Activated CD4-positive, alpha-beta T cell treated with anti-CD3 and anti-CD28 coated beads, Interleukin-2, amount 50 U/mL, for 24 hours (primary cell): ENCODE measurements at places on chromosomes 2 and 18.

DNA sequence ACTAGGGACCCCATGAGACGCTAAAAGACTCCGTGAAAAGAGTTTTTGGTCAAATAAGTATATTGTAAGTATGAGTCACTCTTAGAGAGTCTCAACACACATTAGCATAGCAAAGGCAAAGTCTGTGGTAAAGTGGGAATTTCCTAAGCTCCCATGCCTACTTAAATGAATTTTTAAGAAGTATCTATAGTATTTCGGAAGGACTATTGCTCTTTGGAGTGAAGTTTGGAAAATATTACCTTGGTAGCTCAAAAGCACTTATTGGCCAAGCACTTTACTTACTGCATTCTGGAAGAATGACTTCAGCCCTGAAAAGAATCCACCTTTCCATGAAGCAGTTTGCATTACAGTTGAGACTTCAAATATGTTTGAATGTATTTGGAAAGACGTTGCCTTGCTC is 57.1 kb downstream of the CAVIN2 start:
- DNase-seq, result no peak

- no peak for DNase-seq
Observed at GRCh38 chr2:64111426-64111825, 32.8 kb downstream of the PELI1 start.

GRCh38 chr2:67158718-67159117 is 238.4 kb upstream of the ETAA1 start:
- DNase-seq, result no peak

DNA sequence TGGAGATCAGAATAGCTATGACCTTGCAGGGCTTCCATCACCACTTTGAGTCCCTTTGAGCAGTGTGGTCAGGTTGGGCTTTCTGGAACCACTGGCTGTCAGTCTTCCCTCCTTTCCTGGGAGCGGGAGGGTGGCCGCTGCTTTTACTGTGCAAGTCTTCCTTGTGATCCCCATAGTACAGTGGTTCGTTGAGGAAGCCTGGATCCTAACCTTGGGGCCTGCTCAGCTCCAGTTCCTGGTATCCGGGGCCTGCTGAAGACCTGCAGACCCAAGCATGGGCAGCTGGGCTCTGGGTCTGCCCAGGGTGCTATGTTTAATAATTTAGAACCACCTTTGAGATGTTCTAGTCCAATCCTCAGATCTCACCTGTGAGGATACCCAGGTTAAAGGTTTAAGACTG is 104.2 kb downstream of the CLIP4 start:
- no peak for DNase-seq

DNA sequence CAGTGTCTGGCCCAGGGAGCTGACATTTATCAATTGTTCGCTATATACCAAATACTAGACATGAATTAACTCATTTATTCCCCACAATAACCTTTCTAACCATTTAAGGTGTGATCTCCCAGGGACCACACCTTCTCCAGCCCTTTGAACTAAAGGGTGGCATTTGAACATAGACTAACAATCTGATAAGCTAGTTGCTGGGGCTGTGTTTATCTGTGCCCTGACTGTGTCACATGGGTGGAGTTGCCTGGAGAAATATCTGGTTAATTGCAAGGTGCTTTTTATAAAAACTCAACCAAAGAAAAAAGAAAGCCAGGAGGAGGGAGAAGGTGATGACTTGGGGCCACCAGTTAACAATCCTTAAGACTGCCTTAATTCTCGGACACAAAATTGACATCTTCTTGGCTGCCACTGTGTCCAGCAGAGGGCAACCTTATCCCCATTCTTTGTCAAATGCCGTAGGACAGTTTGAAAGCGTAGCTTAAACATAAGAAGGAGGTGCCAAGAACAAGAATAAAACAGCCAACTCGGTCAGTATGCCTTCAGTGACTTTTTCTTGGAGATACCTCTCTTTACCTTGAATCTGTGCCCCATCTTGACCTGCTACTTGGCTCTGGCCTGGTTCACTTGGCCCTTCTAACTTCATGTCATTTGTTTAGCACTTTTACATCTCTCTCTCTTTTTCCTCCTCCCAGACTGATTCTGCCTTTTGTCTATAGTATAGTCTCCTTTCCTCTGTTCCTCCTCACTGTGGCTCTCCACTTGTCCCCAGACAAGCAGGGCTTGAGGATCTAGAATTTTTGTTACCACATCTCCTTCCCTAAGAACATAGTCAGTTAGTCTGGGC is 183.4 kb downstream of the MYO3B start:
- DNase-seq, result no peak

- no peak for DNase-seq
Observed at GRCh38 chr2:188986839-188987238, 12.7 kb downstream of the COL3A1 start.

GRCh38 chr2:99656994-99657393 is 167.2 kb upstream of the REV1 start:
- no peak for DNase-seq

GRCh38 chr2:9749546-9750223 is 93.6 kb upstream of the TAF1B start:
- no peak for DNase-seq

DNA sequence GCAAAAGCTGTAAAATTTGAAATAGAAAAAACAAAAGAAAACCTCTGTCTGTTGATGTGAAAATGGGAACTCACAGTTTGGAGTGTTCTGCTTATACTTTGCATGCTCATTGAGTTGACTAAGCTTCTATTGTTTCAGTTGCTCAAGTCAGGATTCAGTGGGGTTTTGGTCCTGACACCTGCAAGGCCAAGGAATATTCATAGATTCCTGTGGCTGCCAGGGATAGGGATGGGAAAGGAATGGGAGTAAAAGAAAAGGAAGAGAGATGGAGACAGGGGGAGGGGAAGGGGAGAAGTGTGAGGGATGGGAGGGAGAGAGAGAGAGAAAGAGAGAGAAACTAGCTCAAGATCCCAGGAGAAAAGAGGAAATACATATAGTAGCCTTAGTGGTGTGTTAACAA is 1.3 kb downstream of the CPS1 start:
- no peak for DNase-seq

- DNase-seq, result no peak
Observed at GRCh38 chr2:17313261-17313660, 205.0 kb downstream of the RAD51AP2 start.

DNA sequence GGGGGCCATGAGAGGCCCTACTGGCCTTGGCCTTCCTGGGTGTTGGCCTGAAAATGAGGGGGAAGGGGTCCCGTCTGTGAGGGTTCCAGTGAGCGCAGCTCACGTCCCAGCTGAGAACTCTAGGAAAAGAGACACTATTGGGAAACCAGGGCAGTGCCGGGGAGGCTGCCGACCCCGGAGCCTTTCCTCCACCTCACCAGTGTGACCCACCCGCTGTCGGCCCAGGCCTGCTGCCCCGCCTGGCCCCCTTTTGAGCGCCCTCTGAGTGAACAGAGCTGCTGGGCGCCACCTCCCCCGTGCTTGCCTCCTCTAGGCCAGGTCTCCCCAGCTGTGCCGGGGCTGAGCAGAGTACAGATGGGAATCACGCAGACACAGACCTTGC is 17.5 kb upstream of the ARHGEF4 start:
- DNase-seq, result no peak

DNA sequence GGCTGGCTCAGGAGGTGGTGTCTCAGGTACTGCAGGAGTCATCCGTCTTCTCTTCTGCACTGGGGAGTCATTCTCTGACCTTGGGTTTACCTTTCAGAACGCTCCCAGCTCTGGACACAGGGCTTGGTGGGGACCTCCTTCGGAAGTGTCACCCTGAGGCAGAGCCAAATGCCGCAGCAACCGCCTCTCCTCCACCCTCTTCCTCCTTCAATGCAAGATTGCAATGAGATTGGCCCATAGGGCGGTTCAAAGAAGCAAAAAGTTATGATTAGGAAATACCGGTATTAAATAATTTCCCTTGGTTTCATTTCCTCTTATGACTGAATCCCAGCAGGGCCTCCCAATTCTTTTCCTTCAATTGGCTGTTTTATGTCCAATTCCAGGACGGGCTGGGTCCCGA is 178.8 kb downstream of the ACKR3 start:
- no peak for DNase-seq
